ENCODE measurements at places on chromosomes 16 and 17. TPM values are rescaled to one million over a fixed set of nuclear protein-coding genes. Genes with fewer than 3 reads are reported as not detected.

The GGT6 gene
- total RNA-seq = 4.4 TPM

The BMERB1 gene
- total RNA-seq = 30.3 TPM

The DRC3 gene
- total RNA-seq = 7.7 TPM

The TBC1D3 gene
- not detected for total RNA-seq

The SLFN12L gene
- total RNA-seq = 0.55 TPM

The TBC1D26 gene
- 0.90 TPM for total RNA-seq

The SPATA22 gene
- not detected for total RNA-seq

The ENO3 gene
- total RNA-seq = 2.8 TPM

The KRTAP2-3 gene
- not detected for total RNA-seq

Data from uterus (tissue), 4 donors.